Activated CD8-positive, alpha-beta T cell treated with anti-CD3 and anti-CD28 coated beads, Interleukin-2, amount 10 ng/mL, durations not matched to agents 7 days and 5 days (primary cell): ENCODE measurements at places on chromosomes 16 and 17. TPM values are rescaled to one million over a fixed set of nuclear protein-coding genes. Genes with fewer than 3 reads are reported as not detected.

- DNase-seq = no peak
Observed at GRCh38 chr16:31568577-31569359, 41.1 kb downstream of the AHSP start.

DNA sequence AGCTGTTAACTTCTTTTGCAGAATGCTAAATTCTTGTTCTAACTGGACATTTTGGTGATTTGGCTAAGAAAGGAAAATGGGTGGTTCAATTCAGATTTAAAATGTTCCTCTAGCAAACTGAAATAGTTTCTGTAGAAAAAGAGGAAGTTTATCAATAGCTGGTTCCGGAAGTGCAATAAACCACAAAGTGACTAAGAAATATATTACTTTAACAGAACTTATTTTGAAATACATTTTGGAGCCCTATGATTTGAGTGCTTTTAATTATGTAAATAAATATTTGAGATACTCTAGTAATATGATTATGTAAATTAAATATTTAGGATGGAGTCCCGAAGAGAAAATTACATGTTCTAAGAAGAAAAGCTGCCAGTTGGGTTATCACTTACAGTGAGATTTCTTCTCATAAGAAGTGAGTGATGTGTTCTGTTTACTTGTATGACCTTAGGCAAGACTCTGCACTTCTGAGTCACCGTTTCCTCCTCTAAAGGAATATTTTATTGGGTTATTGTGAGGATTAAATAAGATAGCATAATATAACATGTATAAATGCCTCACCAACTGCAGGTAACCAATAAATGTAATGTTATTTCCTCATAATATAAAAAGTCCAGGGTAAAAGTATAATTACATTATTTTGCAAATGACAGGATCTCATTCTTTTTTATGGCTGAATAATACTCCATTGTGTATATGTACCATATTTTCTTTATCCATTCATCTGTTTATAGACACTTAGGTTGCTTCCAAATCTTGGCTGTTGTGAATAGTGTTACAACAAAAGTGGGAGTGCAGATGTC is at the start of gene EVI2B:
TSS of gene EVI2B (minus strand) at position 73 of the 800 bp plus-strand sequence. CDS start 8,445 bp downstream, outside the sequence.
- DNase-seq = no peak

VTN gene
- total RNA-seq = not detected

RASL10B gene
- 0.10 TPM for total RNA-seq

- DNase-seq = peak; percentile 32
Observed at GRCh38 chr16:72241930-72242329, 70.0 kb upstream of the PMFBP1 start.

MYO15A gene
- total RNA-seq = 0.34 TPM

CDT1 gene
- 132 TPM for total RNA-seq

DNA sequence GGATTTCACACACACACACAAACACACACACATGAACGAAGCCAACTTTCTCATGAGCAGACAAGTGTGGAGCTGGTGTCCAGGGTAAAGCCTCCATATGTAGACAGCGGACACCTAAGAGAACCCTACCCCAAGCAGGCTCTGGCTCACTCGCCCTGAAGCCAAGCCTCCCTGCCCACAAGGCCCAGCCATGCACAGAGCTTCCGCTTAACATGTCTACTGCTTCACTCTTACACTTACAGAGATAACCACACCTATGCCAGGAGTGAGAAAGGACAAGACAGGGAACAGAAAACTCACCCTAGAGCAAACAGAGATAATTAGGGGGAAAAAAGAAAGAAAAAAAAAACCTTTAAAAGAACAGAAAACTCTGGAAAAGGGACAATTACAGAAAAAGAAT is 67.5 kb downstream of the CYTH1 start:
- DNase-seq = no peak

TUBB3 gene
- 1.1 TPM for total RNA-seq

DNA sequence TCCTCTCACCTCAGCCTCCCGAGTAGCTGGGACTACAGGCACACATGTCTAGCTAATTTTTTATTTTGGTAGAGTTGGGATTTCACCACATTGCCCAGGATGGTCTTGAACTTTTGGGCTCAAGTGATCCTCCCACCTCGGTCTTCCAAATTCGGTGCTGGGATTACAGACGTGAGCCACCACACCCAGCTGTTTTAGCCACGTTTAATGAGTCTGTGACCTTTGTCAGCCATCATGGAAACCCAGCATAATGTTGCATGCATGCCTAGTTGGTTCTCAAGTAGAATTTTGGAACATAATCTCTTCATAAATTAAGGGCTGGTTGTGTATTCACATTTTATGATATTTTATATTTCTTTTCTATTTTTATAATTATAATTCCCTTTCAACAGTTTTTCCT is 42.0 kb downstream of the GOSR1 start:
- no peak for DNase-seq

- peak; percentile 67 for DNase-seq
Observed at GRCh38 chr17:18315562-18315922, 449 bp downstream of the SMCR8 start.

- DNase-seq = no peak
Observed at GRCh38 chr16:66116163-66117002, 250.1 kb upstream of the CDH5 start.

DNA sequence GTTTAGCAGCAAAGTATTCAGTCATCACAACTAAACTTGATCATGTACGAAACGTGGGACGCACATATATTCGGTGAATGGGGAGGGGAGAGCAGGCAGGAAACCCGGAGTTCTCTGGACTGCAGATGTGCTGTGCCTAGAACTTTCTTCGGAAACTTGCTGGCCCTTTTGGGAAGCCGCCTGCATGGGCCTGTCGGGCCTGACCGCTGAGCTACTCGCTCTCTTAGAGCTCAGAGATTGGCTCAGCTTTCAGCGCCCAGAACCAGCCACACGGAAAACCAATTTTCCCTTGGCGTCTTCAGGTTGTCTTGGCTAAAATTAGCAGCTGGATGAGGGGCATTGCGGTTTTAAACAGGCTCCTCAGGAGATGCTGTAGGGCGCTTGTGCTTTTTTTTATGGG is 38.1 kb downstream of the ZDHHC7 start:
- no peak for DNase-seq

- DNase-seq = no peak
Observed at GRCh38 chr16:65657071-65657494, 535.2 kb upstream of the CDH11 start.

- DNase-seq = no peak
Observed at GRCh38 chr17:80025796-80026195, 9.9 kb downstream of the TBC1D16 start.

RUNDC1 gene
- total RNA-seq = 16.8 TPM

DNA sequence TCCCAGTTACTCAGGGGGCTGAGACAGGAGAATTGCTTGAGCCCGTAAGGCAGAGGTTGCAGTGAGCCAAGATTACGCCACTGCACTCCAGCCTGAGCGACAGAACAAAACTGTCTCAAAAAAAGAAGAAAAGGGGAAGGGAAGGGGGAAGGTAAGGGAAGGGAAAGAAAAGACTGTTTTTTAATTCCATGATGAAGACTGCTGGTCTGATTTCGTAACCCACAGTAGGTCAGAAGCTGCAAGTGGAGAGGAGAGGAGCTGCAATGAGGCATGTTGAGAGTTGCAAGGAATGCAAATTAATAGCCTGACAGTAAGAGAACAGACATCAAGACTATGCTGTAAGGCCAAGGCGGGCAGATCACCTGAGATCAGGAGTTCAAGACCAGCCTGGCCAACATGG is 33.3 kb downstream of the HELZ start:
- no peak for DNase-seq

- DNase-seq = no peak
Observed at GRCh38 chr16:85445779-85446222, 167.3 kb upstream of the GSE1 start.

GRCh38 chr17:82930043-82930923 is 90.5 kb upstream of the ZNF750 start:
- no peak for DNase-seq

GRCh38 chr16:11689031-11689840 is 21.0 kb downstream of the SNN start:
- no peak for DNase-seq
